ENCODE measurements at places on chromosomes 13 and 19. TPM values are rescaled to one million over a fixed set of nuclear protein-coding genes. Genes with fewer than 3 reads are reported as not detected.

DNA sequence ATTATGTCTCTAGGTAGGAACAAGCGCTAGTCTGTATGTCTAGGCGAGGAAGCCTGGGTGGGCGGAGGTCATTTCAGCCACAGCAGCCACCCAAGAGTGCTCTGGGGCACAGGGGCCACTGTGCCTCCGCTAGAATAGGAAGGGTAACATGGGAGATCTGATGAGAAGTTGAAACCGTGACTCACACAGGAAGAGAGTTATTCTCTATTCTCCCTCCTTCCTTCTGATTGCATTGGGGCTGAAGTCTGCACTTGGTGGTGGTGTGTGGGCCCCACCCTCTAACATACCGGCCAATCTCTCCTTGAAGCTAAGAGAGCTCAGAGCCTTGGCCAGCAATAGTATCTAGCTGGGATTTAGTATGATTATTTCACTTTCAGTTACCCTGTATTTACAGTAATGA, 20.3 kb upstream of the GGACT start:
- H3K27ac ChIP-seq: no peak overlapping the region
- H3K4me3 ChIP-seq: no peak overlapping the region
- no peak for DNase-seq
- H3K36me3 ChIP-seq: no peaks in the 10 kb centered on the region
- no peaks in the 10 kb centered on the region for H3K27me3 ChIP-seq
- no peaks in the 10 kb centered on the region for H3K4me1 ChIP-seq

- H3K36me3 ChIP-seq: no peaks in the 10 kb centered on the region
- no peak overlapping the region for H3K27ac ChIP-seq
- no peaks in the 10 kb centered on the region for H3K4me1 ChIP-seq
- H3K4me3 ChIP-seq: no peak overlapping the region
- no peaks in the 10 kb centered on the region for H3K27me3 ChIP-seq
These were observed 443.9 kb downstream of the FGF9 start for GRCh38 chr13:22114630-22115311.

DNA sequence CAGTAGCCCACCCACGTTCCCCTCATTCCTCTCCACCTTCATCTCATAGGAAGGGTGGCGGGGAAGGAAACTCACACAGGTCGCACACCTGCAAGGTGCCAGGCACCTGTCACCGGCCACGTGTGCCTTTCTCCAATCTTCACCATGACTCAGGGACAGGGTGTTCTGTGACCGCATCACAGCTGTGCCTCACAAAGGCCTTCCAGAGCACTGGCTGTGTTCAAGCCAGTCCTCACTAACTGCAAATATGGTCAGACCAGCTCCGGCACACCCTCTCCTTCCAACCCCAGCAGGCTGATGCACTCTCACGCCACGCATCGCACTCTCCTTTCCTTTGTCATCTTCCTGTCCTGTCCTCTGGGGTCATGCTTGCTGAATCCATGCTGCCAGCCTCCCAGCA, 415.9 kb downstream of the IRS2 start:
- no peak for DNase-seq
- H3K27me3 ChIP-seq: no peaks in the 10 kb centered on the region
- no peak overlapping the region for H3K4me3 ChIP-seq
- no peak overlapping the region for H3K27ac ChIP-seq
- no peaks in the 10 kb centered on the region for H3K4me1 ChIP-seq

GRCh38 chr13:31878495-31878894, 139.2 kb downstream of the RXFP2 start:
- H3K4me1 ChIP-seq: no peaks in the 10 kb centered on the region
- no peak for DNase-seq
- H3K36me3 ChIP-seq: no peaks in the 10 kb centered on the region
- no peak overlapping the region for H3K4me3 ChIP-seq

DNA sequence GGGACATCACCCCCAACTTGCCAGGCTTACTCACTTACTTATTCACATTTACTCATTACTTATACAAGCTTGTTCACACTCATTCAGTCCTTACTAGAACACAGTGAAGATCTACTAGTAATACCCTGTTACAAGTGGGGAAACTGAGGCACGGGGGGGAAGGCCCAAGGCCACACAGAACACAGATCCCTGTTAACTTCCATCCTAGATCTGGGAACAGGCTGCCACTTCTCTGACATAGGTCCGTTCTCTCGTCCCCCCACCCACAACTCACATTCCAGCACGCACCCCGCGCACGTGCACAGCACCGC, 1.5 kb upstream of the NRTN start:
- H3K27me3 ChIP-seq: peaks cover 11% of the 10 kb centered on the region
- H3K4me3 ChIP-seq: no peak overlapping the region
- H3K4me1 ChIP-seq: no peaks in the 10 kb centered on the region
- no peak for DNase-seq
- no peaks in the 10 kb centered on the region for H3K36me3 ChIP-seq
- no peak overlapping the region for H3K27ac ChIP-seq

HOOK2 gene
- 26.6 TPM for total RNA-seq

DNA sequence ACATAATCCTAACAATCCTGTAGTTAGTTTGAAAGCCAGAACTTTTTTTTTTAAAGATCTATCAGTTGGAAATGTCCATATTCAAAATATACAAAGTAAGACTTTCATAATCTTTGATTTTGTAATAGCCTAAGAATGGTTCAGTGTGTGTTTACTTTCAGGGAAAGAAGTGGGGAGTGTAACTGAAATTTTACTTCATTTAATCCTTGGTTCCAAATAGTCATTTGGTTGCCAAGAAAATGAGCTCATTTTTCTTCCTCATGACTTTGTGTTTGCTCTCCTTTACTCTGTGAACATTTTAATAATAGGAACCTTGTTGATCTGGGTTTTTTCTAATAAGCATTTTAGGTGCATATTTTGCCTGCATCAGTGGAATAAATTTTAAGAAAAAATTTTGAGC, 278.8 kb downstream of the SLITRK6 start:
- no peaks in the 10 kb centered on the region for H3K27me3 ChIP-seq
- H3K4me3 ChIP-seq: no peak overlapping the region
- no peaks in the 10 kb centered on the region for H3K36me3 ChIP-seq

DNA sequence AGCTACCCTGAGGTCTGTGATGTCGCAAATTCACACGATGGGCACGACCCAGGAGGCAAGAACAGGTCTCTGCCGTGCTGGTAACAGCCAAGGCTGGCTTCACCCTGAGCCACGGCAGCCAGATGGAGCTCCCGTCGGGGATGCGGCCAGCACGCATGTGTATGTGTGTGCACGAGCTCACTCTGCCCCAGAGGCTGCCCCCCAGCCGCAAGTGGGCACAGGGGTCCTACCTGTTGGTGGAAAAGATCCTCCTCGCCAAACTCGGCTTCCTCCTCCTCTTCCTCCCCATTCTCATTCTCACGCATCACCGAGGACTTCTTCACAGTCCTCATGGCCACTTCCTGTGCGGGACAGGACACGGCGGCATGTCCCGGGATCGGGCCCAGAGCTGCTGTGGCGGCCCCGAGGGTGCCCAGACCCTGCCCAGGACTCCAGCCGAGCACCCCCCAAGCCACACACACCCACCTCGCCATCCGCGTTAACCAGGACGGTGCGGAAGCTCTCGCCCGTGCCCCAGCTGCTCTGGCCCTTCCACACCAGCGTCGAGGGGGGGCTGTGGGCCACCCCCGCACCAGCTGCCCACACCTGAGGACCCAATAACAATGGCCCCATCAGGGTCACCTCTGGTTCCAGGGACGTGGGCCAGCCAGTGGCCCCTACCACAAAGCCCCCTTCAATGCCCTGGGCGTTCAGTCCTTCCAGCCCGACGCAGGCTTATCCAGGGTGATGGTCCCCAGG, 4.1 kb upstream of the TIMM13 start:
- no peak for DNase-seq
- H3K4me3 ChIP-seq: no peak overlapping the region
- H3K27me3 ChIP-seq: no peaks in the 10 kb centered on the region
- no peaks in the 10 kb centered on the region for H3K36me3 ChIP-seq
- no peak overlapping the region for H3K27ac ChIP-seq

KLK12 gene
- not detected for total RNA-seq

DNA sequence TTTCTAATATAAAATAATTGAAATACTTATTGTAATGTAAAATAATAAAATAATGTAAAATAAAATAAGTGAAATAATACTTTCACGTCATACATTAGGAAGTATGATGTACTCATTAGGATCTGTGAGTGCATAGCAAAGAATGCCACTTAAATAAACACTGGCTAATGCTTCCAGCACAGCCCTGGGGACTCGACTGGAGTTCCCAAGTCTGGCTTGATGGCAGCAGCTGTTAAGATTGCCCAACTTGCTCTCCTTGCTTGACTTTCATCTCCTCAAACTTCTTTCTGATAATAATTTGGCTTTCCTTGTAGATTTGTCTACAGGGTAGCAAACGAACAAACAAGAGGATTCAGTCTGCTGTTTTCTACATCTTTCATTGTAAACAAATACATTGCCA, 191.9 kb downstream of the COG6 start:
- DNase-seq: no peak
- H3K4me3 ChIP-seq: no peak overlapping the region
- no peak overlapping the region for H3K27ac ChIP-seq
- H3K27me3 ChIP-seq: no peaks in the 10 kb centered on the region

TMC4 gene
- total RNA-seq: not detected

TSKS gene
- 0.28 TPM for total RNA-seq

DNA sequence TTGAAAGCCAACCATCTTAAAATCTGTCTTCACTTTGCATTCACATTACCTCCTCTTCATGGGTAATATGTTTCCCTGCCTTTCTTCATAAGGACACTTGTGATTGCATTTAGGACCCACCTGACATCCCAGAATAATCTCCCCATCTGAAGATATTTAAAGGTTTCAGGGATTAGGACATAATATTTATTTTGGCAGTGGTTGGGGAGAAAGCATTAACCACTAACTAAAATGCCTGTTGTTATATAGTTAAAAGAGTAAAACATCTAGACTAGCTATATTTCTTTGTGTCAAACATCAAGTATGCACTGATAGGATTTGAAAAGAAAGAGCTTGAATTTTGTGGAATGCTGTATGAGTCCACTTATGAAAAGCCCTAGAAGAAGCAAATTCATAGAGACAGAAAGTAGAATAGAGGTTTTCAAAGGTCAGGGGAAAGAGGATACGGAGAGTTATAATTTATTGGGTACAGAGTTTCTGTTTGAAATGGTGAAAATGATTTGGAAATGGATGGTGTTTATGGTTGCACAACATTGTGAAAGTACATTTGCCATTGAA, 457.7 kb upstream of the SPRY2 start:
- no peaks in the 10 kb centered on the region for H3K27me3 ChIP-seq
- no peaks in the 10 kb centered on the region for H3K36me3 ChIP-seq
- H3K27ac ChIP-seq: no peak overlapping the region
- H3K4me3 ChIP-seq: no peak overlapping the region
- DNase-seq: no peak

GPC6 gene
- 6.7 TPM for total RNA-seq

- no peaks in the 10 kb centered on the region for H3K27me3 ChIP-seq
- peak overlapping the region; percentile 51 for H3K4me3 ChIP-seq
- no peaks in the 10 kb centered on the region for H3K36me3 ChIP-seq
- H3K27ac ChIP-seq: peak overlapping the region; percentile 83
- H3K4me1 ChIP-seq: no peaks in the 10 kb centered on the region
These were observed 851 bp downstream of the ZNF320 start for GRCh38 chr19:52896431-52897137.

DNA sequence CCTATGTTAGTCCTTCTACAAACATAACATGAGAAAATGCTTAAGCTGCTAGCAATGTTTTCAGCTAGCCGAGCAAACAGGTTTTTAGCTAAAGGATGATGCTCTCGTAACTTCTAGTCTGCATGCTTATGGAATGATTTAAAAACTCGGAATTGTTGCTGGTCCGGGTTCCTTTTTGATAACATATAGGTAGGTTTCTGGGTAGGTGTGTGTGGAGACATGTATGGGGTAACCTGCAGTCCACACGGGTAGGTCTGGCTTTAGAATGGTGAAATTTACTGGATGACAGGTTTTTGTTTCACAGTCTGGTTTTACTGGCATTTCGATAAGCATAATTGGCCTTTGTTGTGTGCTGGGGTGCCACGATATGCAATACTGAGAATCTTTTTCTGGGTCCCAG, 4.4 kb downstream of the ZNF813 start:
- H3K4me3 ChIP-seq: no peak overlapping the region
- no peaks in the 10 kb centered on the region for H3K27me3 ChIP-seq
- no peak overlapping the region for H3K27ac ChIP-seq
- no peak for DNase-seq
- peaks cover 2% of the 10 kb centered on the region for H3K4me1 ChIP-seq

DNA sequence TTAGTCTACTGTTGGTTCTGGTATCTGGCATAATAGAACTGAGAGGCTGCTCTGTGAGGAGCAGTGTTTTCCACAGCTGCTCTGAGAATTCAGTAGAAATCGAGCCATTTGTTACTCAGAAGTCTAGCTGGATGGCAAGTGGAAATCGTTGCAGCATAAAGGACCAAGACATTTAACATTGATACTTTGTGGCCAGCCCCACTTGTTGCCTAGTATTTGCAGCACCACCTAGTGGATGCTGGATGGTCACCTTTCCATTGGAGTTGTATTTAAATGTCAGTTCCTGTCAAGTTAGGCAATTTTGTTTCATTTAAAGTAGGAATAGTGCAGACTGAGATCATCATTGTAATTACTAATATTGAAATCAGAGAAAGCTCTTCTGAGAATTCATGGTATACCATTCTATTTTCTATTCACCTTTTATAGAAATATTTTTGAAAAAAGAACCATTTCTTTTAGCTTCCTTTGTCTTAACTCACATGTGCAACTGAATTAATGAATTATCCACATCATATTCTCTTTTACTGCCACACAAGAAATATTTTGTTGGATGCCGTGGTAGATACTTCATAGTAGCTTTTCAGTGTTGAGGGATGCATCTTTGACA, 64.6 kb downstream of the PDS5B start:
- H3K36me3 ChIP-seq: no peaks in the 10 kb centered on the region
- no peak for DNase-seq
- no peak overlapping the region for H3K4me3 ChIP-seq
- H3K27me3 ChIP-seq: no peaks in the 10 kb centered on the region

LRFN3 gene
- 15.6 TPM for total RNA-seq

DNA sequence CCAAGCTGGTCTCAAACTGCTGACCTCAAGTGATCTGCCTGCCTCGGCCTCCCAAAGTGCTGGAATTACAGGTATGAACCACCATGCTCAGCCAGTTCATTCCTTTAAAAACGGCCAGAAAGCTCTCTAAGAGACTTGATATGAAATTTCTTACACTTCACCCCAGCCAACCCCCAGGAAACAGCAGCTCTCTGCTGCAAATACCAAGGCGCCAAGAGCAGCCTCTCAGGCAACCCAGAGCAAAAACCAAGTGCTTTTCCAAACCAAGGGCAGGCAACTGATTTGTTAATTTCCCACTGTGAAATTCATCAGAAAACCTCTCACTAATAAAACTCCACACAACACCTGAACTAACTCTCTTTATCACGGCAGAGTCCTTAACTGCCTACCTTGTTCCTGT, 44.9 kb downstream of the LATS2 start:
- no peak overlapping the region for H3K4me3 ChIP-seq
- H3K36me3 ChIP-seq: no peaks in the 10 kb centered on the region
- DNase-seq: no peak
- H3K27ac ChIP-seq: peak overlapping the region; percentile 70
- no peaks in the 10 kb centered on the region for H3K27me3 ChIP-seq

- H3K36me3 ChIP-seq: no peaks in the 10 kb centered on the region
- no peak overlapping the region for H3K27ac ChIP-seq
- DNase-seq: no peak
- no peaks in the 10 kb centered on the region for H3K27me3 ChIP-seq
These were observed 5.3 kb upstream of the ATG4D start for GRCh38 chr19:10538204-10538983.

PNMA8B gene
- not detected for total RNA-seq

Measured in uterus (tissue), 4 donors.